H7 (cell line): ENCODE measurements at places on chromosomes 12 and 14. TPM values are rescaled to one million over a fixed set of nuclear protein-coding genes. Genes with fewer than 3 reads are reported as not detected.

The ARHGEF40 gene
- 63.9 and 82.1 TPM in 2 replicates for total RNA-seq

The FBXL14 gene
- total RNA-seq: 20.8 and 21.4 TPM in 2 replicates

The SAMD4A gene
- 7.6 and 8.5 TPM in 2 replicates for total RNA-seq

The KCNMB4 gene
- total RNA-seq: 22.2 and 24.0 TPM in 2 replicates

The TAS2R30 gene
- 0.14 and 1.8 TPM in 2 replicates for total RNA-seq

The POMT2 gene
- 17.7 and 18.5 TPM in 2 replicates for total RNA-seq

The AKAP3 gene
- 1.5 and 1.9 TPM in 2 replicates for total RNA-seq

The ETFBKMT gene
- 0.78 and 1.6 TPM in 2 replicates for total RNA-seq

The ARHGAP9 gene
- 2.6 and 6.3 TPM in 2 replicates for total RNA-seq

The WNK1 gene
- 72.7 and 79.3 TPM in 2 replicates for total RNA-seq
